ENCODE measurements at places on chromosomes 3 and 15.
A peak's percentile ranks its signal among the peaks of the same experiment; 100 is the strongest.

DNA sequence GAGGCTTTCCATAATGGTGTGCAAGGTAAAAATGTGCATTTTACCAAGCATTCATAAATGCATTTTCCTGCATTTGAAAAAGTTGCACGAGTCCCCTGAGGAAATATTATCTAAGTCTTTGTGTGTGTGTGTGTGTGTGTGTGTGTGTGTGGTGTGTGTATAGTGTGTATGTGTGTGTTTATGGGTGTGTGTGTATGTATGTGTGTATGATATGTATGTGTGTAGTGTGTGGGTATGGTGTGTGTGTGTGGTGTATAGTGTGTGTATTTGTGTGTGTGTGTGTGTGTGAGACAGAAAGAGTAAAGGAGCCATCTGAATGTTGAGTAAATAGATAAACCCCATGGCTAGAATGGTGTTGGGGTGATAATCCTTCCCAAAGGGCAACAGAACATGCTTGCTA is 229.6 kb upstream of the TBC1D5 start:
- no peak for DNase-seq

DNA sequence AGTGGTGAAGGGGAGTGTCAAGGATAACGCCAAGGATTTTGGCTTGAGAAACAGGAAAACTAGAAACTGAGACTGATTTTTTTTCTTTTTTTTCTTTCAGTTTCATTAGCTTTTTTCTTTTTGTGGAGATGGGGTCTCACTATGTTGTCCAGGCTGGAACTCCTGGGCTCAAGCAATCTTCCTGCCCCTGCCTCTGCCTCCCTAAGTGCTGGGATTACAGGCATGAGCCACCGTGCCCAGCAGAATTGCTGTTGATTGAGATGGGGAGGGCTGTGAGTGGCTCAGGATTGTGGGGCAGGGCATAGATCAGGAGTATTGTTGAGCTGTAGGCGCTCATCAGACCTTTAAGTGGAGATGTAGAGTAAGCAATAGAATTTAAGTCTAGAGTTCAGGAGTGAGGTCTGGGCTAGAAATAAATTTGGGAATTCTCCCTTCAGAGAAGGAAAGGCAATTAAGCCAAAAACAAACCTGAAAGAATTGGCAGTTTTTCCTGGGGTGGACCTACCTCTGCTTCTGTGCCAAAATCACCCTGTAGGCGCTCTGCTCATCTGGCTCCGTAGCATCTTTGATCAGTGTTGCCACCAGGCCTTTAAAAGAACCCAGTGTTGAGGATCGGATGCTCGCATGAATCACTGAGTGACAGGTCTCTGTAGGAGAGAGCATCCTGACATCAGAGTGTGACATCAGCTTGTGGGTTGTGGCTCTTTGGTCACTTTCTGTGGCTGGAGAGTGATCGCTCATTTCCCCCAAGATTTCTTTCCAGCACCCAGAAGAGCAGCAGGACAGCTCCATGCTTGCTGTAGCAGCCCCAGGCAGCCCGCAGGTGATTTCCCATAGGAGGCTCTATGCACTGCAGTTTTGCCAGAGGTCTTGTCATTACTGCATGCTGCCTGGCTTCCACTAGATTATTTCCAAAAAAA is 15.8 kb downstream of the ABHD17C start:
- DNase-seq, result no peak

DNA sequence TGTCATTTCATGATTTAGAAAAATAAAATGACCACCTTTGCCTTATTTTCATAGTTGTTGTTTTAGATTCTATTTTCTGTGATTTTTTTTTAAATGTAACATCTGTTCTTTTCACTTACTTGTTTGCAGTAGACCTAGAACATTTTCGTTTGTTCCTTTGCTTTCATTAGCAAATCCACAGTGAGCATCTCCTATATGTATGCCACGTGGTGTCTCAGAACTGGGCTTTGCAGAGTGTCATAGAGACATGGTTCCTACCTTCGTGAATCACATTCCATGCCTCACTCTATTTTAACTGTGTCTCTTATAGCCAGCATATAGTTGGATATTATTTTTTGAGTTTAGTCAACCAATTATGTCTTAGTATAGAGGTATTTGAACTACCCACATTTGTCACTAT is 118.2 kb downstream of the KLF13 start:
- DNase-seq, result no peak

DNA sequence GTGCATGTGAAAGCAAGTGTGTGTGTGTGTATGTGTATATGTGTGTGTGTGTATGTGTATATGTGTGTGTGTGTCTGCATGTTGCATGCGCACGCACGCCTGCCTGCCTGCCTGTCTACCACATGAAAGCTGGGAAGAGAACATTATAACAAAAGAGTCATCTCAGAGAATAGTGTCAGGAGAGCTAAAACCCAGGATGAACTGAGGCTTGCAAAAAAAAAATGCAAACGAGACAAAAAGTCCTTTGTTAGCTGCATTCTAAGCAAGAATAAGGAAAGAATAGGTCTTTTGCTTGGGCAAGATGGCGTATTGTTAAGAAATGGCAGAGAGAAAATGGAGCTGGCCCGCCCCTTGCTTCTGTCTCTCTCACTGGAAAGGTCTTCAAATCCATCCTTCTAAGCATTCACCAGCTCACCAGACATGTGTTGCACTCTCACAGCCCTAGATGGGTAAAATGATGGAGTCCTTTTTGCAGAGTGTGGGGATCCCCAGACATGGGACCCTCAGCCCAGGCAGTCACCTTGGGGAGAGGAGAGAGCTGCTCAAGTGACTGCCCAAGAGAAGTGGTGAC is 16.4 kb downstream of the WNT7A start:
- no peak for DNase-seq

DNA sequence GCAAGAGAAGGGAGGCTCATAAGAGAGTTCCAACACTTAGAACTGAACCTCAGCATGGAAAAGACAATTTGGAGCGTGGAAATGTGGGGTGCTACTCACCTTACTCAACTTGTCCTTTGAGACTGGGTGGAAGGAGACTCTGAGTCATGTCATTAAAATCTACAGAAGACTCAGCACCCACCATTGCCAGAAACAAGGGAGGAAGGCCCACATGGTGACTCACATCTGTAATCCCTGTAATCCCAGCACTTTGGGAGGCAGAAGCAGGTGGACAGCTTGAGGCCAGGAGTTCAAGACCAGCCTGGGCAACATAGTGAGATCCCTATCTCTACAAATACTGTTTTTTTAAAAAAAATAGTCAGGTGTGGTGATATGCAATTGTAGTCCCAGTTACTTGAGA is 161.9 kb upstream of the UBE3A start:
- DNase-seq, result no peak

- DNase-seq, result no peak
Measured at GRCh38 chr15:35089551-35089950, 4.5 kb upstream of the NANOGP8 start.

- no peak for DNase-seq
Measured at GRCh38 chr15:87033056-87033455, 953.4 kb downstream of the AGBL1 start.

- DNase-seq, result no peak
Measured at GRCh38 chr15:97683831-97684230, 276.7 kb upstream of the ARRDC4 start.

- no peak for DNase-seq
Measured at GRCh38 chr3:47161983-47162696, 1.8 kb downstream of the SETD2 start.

GRCh38 chr15:80093854-80094418 is 34.5 kb downstream of the ZFAND6 start:
- DNase-seq, result no peak

- DNase-seq, result no peak
Measured at GRCh38 chr15:38127306-38127771, 125.3 kb upstream of the SPRED1 start.

- DNase-seq, result peak; percentile 37
Measured at GRCh38 chr3:63927422-63928280, 15.5 kb upstream of the SCAANT1 start.

- DNase-seq, result peak; percentile 86
Measured at GRCh38 chr15:41558400-41559238, at the start of gene TYRO3. Gene TYRO3, plus strand, starts transcription at chr15:41559212. Its CDS starts 46 bp downstream, at chr15:41559258.

- no peak for DNase-seq
Measured at GRCh38 chr3:21618695-21619094, 132.3 kb downstream of the ZNF385D start.

DNA sequence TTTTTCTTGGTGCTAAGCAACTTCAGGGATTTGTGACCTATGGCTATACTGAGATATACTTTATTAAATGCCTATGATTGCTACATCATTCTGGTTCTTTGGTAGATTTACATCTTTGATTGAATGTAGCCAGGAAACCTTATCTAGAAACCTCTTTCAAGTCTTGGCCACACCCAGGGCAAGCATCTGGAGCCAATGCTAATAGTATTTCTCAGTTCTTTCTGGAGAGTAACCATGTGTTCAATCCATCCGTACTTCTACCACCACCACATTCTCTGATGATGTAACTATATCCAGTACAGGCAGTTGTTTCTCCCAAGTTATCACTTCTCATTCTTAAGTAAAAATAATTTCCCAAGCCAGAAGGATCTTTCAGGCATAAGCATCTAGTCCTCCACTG is 69.0 kb downstream of the NME9 start:
- DNase-seq, result no peak

GRCh38 chr3:135889443-135889842 is 76.1 kb upstream of the PPP2R3A start:
- DNase-seq, result no peak

DNA sequence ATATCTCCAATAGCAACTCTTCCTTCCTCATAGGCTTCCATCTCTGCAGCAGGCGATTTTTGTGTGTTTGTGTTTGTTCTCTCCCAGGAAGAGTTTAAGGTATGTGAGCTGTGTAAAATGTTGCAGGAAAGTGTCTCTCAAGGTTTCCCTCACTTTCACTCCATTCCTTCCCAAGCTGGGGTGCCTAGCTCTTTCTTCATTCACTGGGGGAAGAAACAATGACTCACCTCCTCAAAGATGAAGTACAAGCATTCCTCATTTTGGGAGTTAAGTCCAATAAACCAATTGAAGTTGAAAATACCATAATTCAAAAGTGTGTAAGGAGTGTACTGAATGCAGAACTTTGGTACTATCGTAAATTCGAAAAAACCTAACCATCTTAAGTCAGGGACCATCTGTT is 422.7 kb upstream of the CFAP20DC start:
- DNase-seq, result no peak

DNA sequence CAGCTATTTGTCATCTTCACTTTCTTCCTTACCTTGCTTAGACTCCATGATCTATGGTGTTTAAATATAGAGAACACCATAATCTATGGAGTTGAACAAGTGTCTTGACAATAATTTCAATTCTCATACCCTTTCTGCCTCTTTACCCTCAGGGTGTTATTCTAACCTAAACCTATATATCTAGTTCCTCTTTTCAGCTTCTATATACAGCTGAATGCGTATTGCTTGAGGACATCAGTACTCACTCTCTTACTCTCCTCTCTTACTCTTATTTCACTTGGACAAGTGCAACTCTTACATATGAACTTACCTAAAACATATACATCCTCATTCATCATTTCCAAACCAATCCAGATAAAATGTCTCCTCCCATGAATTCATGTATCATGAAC is 187.1 kb downstream of the RAP2B start:
- DNase-seq, result no peak

DNA sequence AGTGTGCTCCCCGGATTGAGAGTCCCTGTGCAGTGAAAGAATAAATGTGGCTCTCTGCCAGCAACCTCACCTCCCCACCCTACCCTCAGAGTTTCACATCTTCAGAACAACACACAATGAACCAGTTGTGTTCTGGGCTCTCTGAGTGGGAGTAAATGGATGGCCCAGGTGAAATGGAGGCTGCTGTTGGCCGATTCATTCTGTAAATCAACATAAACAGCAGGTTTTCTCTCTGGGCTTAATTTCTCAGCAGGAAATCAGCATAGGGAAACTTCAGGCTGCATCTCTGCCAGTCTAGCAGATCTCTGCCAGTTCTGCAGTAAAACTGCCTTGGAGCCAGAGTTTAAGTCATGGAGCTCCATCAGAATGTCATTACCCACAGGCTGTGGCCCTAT is 54.6 kb upstream of the FURIN start:
- no peak for DNase-seq

- no peak for DNase-seq
Measured at GRCh38 chr3:17352620-17353019, 389.8 kb downstream of the TBC1D5 start.

Measured in Ammon's horn (tissue), 1 donor.